ENCODE measurements at places on chromosomes 1 and 21.
A peak's percentile ranks its signal among the peaks of the same experiment; 100 is the strongest.

DNA sequence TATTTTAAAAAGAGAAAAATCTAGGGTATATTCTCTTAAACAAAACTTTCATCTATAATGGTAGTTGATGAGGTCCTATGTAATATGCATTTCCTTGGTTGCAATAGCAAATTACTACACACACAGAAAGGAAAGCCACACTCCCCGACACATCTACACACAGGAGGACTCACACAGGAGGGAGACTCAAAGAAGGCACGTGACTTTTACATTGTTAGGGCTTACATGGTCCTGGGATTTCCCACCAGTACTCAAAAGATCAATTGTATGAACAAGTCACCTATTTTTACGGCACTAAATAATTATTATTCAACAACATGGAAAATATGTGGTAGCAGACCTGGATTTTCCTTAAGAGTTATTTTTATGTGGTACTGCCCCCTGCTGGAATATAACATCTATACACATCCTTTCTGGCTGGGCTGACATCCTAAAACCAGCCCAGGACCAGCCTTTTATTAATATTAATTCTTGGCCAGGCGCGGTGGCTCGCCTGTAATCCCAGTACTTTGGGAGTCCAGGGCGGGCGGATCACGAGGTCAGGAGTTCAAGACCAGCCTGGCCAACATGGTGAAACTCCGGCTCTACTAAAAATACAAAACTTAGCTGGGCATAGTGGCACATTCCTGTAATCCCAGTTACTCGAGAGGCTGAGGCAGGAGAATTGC, 33.9 kb upstream of the LGALS8 start:
- DNase-seq, result peak; percentile 24

- DNase-seq, result peak; percentile 62
Measured at GRCh38 chr1:63322944-63323864, 837 bp downstream of the FOXD3 start.

- DNase-seq, result no peak
Measured at GRCh38 chr1:229596925-229597699, 28.8 kb downstream of the TAF5L start.

DNA sequence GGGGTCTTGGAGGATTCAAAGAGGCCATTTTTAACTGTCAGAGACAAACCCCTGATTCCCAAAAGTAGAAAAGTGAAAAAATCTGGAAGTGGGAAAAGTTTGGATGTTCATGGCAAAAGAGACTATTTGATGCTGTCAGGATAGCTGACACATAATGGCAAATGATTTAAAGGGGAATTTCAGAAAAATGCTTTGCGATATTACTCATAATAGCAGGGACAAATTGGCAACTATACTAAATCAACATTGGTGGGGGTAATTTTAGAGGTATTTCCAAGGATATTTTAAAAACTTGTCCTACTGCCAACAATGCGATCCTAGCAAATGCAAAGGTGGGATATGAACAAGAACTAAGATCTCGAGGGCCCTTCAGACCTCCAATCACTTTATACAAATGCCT, 5.3 kb upstream of the GSTM4 start:
- no peak for DNase-seq

DNA sequence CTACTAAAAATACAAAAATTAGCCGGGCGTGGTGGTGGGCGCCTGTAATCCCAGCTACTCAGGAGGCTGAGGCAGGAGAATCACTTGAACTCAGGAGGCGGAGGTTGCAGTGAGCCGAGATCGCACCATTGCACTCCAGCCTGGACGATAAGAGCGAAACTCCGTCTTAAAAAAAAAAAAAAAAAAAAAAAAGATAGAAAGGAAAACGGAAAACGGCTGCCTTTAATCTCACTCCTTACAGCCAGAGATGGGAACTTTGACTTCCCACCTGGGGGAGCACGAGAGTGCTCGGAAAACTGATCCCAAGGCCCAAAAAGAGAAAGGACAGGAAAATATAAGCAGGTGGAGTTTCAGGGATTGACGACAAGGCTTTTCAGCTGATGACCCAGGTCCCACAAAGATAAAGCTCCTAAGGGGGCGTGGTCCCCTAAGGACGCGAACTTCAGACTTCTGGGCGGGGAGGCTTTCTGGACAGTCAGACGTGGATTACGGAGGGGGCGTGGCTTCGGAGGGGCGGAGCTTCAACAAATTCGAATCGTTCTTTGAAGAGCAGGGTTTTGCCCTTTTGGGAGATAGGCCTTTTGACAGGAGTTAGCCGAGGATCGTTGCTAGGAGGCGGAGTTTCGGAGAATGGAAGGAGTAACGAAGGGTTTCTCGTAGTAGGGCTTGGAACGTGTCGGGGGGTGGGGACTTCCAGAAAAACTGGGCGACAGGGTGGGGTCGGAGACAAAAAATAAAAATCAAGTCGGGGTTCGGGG, 958 bp upstream of the CKS1B start:
- DNase-seq, result peak; percentile 86

DNA sequence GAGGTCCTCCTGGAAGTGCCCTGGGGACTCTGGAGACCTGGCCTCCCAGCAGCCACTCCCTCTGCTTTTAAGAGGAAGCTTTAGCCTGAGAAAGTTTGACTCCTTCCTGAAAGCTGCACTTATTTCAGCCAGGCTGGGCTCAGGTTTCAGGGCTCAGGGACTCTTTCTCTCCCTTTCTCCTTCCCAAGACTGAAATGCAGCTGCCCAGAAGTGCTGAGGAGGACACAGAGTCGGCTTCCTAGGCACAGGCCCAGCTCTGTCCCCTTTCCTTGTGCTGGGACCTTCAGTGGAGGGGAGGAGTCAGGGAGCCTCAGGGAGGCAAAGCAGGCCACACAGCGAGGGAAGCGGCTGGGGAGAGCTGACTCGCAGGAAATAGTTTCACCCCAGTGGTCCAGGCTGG, 137.3 kb downstream of the NAV1 start:
- no peak for DNase-seq

DNA sequence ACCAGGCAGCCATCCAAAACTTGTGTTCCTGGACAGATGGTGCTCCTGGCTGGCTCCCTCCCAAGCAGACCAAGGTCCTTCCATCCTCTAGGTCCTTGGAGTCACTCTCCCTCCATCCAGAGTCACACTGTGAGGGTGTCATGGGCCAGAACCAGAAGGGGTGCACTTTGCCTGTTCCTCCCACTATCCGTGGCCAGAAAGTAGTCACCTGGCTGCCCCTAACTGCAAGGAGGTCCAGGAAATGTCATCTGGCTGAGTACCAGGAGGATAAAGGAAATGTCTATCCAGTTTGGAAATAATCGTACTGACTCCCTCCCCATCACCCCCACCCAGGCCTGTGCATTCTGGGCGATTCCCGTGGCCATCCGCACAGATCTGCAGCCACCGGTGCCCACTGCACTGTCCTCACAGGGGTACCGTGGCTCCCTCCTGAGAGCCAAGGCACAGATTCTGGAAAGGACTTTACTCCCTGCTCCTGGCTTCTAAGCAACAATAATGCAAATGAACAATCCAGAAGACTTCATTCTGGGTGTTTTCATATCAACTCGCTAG, 253.2 kb downstream of the NPHP4 start:
- no peak for DNase-seq

GRCh38 chr1:2224631-2225428, 3.3 kb upstream of the SKI start:
- DNase-seq, result no peak

- DNase-seq, result no peak
Measured at GRCh38 chr1:67687649-67688048, 2.6 kb downstream of the GADD45A start.

DNA sequence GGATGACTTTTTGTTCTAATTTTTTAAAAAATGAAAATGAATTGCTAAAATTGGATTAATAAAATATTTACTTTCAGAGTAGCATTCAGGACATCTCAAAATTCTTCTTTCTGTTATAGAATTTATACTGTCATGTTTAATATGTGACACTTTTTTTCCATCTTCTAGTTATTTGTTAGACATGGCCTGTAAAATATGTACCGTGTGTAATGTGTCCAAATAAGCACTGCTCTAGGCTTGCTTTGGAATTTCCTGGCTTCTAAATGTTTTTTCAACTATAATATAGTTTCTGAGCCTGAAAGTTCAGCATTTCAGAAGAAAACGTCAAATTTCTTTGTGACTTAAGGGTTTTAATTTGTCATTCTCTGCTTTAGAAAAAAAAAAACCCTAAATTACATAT, 243.6 kb downstream of the DNM3 start:
- DNase-seq, result no peak

DNA sequence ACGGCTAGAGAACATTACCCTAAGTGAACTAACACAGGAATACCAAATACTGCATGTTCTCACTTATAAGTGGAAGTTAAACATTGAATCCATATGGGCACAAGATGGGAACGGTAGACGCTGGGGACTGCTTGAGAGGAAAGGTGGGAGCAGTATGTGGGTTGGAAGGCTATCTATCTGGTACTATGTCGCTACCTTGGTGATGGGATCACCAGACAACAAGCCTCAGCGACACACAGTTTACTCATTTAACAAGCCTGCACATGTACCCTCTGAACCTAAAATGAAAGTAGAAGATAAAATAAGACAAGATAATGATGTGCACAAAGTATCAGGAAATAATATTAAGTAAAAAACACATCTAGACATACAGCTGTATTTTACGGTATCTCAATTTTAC, 819 bp downstream of the PYHIN1 start:
- no peak for DNase-seq

DNA sequence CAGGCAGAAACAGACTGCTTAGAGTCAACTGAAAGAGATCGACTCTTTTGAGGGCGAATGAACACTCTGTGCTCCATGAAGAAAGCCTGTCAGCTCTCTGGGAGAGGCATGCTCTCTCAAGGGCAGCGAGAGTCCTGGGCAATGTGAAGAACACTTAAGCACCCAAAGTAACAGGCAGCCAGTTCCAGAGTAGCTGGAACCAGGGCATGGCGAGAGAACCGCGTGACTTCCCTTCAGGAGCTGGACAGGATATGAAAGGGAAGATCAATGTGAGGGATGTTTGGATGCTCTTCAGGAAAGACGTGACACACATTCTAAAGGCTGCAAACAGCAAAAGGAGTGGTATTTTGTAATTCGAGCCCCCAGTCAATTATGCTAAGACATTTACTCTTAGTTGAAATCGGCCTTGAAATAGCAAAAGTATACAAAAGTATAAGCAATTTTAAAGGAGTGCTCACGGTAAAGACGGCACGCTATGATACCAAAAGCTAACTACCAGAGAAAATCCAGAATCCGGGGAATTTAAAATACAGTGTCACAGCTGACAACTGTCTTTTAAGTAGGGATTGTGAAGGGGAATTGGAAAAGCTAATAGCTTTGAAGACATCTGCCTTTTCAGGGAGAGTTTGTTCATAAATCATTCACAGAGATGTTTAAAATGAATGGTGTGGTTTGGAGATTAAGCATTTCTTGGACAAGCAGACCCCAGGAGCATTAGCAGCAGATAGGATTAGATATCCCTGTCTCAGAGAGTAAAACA, 20.8 kb downstream of the ADAMTS5 start:
- no peak for DNase-seq

DNA sequence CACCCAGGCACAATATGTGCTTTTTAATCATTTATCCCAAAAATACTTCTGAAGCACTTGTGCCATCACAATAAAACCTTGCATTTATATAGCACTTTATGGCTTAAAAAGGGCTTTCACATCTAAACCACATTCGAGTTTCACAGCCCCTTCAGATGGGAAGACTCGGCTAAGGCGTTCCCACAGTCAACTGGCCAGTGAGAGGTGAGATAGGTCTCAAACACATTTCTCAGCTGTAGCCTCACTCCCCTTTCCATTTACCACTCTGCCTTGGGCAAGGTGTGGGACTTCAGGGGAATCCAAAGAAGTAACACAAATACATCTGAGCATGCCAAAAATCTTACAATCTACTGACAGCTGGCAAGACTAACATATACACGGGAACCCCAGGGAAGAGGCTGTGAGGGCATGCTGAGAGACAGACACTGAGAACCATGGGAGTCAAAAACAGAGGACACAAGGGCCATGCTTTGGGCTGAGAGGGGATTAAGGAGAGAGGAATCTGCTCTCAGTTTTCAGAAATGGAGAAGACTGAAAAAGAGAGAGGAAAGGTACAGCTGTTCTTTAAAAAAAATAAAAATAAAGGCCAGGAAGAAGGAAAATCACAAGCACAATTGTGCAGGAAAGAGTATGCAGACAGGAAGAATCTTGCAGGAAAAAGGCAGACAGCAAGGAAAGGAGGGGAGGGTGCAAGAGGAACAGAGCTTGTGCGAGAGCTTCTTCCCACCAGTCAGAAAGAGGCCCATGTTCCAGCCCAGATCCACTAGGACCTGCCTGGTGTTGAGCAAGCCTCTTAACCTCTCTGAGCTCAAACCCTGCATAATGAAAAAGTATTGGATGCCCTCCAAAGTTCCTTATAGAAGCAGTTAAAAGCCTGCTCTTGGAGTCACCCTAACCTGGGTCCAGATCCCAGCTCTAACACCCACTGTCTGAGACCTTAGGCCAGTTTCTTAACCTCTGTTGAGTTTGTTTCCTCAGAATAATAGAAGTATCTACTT, 73.5 kb downstream of the JAK1 start:
- DNase-seq, result no peak

- no peak for DNase-seq
Measured at GRCh38 chr1:197771386-197771785, 3.9 kb downstream of the DENND1B start.

DNA sequence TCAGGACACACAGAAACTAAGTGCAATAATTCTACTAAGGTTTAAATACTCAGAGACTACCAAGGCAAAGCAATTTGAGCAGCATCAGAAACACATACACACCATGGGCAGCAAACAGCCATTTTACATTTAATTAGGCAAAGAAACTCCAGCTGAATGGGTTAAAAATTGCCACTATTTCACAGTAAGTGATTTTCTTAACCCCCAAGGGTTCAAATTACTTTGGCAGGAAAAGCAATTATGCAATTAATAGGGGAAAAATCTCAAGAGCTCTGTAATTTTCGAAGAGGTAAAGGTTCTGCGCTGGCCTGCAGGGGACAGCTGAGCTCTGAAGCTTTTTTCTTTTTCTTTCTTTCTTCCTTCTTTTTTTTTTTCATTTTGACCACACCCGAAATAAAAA, 206.2 kb upstream of the RRP15 start:
- DNase-seq, result no peak

DNA sequence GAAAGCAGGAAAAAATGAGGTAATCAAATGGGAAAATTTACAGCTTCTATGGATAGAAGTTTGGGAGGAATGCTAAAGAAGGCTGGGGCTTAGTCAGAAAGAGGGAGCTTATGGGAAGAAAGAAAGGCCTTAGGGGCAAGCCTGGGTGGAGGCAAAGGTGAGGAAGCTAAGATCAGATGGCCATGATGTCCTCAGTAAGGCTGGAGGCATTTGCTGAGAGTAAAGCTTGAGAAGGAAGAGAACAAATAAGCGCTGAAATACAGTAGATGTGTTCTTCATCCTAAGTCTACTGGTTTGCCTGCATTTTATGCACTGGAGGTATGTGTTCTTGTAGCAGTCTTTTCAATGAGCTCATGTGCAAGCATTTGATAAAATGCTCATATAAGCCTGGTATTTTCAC, 355.4 kb downstream of the BRINP2 start:
- DNase-seq, result no peak

- no peak for DNase-seq
Measured at GRCh38 chr1:20074055-20074724, 4.2 kb downstream of the PLA2G5 start.

DNA sequence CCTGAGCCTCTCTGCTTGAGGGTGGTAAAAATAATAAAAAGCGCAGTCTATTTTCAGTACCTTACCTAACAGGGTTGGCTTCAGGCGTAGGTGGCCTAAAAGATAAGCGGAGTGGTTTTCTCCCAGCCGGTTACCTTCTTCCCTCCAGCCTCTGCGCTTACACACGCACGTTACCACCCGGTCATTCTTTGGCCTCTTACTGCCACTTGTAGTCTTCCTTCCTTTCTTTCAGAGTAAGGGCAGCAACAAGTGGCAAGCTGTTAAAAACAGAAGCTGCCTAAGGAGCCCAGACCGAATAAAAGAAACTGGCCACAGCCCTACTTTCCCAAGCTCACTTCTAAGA, 35.4 kb downstream of the CLCA1 start:
- no peak for DNase-seq
